ENCODE measurements at places on chromosomes 11 and 22.

GRCh38 chr11:68839911-68840641 is 1.6 kb downstream of the CPT1A start:
- DNase-seq = no peak
- no peaks in the 10 kb centered on the region for H3K36me3 ChIP-seq
- peaks cover 25% of the 10 kb centered on the region for H3K4me1 ChIP-seq
- H3K27me3 ChIP-seq = peaks cover 82% of the 10 kb centered on the region

DNA sequence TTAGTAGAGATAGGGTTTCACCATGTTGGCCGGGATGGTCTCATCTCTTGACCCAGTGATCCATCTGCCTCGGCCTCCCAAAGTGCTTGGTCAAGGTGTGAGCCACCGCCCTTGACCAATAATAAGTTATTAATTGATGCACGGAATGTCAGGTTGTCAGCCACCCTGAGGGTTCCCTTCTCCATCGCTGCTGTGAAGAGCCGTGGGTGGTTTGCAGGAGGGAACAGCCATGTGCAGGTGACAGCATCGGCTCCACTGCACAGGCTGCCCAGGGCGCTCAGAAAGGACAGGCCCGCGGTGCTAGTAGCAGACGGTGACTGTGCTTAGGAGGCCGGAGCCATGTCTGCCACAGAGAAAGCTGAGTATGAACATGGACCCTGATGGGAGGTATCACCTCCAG is 814.0 kb downstream of the BRD1 start:
- no peak overlapping the region for H3K4me3 ChIP-seq
- DNase-seq = no peak
- H3K4me1 ChIP-seq = peaks cover 20% of the 10 kb centered on the region
- H3K36me3 ChIP-seq = no peaks in the 10 kb centered on the region

- peak overlapping the region; percentile 27 for H3K27ac ChIP-seq
- no peak for DNase-seq
- H3K4me3 ChIP-seq = no peak overlapping the region
- H3K27me3 ChIP-seq = peaks cover 10% of the 10 kb centered on the region
- H3K36me3 ChIP-seq = no peaks in the 10 kb centered on the region
Observed at GRCh38 chr11:2511421-2512369, 66.9 kb downstream of the KCNQ1 start.

DNA sequence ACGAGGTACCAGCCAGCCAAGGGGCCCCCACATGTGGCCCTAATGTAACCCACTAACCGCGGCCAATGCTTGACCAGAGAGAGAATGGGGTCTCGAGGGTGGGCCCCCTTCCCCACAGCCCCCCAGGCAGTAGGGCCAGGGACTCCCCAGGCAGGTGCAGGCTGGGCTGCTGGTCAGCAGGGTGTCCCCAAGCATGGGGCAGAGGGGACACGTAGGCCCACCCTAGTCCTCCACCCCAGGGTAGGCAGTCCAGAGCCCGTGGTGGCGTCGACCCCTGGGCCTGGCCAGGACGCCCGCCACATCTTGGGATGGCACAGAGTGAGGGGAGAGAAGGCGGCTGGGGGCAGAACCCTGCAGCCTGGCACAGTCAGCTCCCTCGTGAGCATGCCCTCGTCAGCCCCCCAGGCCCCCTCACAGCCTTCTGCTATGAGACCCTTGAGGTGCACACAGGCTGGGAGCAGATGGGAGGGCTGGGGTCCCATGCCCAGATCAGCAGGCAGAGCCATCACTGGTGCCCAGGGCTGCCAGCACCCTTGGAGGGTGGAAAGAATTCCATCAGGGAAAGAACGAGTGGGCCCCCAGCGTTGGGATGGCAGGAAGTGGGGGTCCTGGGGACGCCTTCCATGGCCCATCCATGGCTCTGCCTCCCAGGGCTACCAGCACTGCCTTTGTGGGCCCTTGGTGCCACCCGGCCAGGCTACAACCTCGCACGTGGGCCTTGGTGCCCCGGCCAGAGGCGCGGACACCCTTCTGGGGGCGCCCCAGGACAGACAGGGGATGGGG is 6.1 kb downstream of the TNNT3 start:
- peaks cover 4% of the 10 kb centered on the region for H3K4me1 ChIP-seq
- no peaks in the 10 kb centered on the region for H3K27me3 ChIP-seq
- H3K4me3 ChIP-seq = no peak overlapping the region

GRCh38 chr11:102194257-102194656 is 84.0 kb downstream of the YAP1 start:
- DNase-seq = no peak
- H3K27me3 ChIP-seq = no peaks in the 10 kb centered on the region
- H3K27ac ChIP-seq = no peak overlapping the region

DNA sequence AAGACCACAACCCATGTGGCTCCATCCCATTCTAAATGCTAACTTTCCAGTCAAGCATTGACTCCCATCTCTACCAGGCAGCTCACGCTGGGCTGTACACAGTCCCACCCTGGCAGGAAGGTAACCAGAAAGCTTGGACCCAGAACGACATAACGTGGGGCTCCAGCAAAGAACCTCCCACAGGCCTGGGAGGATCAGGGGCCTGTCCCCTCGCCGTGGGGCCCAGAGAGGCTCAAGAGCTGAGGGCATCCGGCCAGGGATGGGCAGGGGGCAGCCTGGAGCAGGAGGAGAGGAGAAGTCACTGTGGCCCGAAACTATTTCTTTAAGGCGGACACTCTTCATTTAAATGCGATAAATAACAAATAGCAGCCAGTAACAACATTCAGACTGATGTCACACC is 169.9 kb downstream of the SHANK2 start:
- DNase-seq = no peak
- no peak overlapping the region for H3K27ac ChIP-seq
- no peaks in the 10 kb centered on the region for H3K4me1 ChIP-seq
- no peaks in the 10 kb centered on the region for H3K27me3 ChIP-seq
- H3K36me3 ChIP-seq = no peaks in the 10 kb centered on the region

DNA sequence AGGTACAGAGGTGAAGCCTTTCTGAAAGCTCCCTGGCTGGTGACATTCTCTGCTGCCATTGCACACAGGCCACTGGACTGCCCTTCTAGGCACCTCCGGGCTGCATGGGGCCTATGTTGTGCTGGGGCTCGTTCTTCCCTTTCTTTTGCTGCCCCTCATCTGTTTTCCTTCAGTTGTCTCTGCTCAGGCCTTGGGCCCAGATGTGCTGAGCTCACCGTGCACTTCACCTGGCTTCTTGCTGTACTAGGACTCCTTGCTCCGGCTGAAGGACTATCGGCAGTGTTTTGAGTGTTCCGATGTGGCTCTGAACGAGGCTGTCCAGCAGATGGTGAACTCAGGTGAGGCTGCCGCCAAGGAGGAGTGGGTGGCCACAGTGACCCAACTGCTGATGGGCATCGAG is 59.4 kb downstream of the CABIN1 start:
- DNase-seq = no peak
- H3K4me3 ChIP-seq = no peak overlapping the region
- H3K4me1 ChIP-seq = peaks cover 8% of the 10 kb centered on the region
- no peaks in the 10 kb centered on the region for H3K27me3 ChIP-seq
- peaks cover 14% of the 10 kb centered on the region for H3K36me3 ChIP-seq
